ENCODE measurements at places on chromosomes 11 and 22.
A peak's percentile ranks its signal among the peaks of the same experiment; 100 is the strongest.

DNA sequence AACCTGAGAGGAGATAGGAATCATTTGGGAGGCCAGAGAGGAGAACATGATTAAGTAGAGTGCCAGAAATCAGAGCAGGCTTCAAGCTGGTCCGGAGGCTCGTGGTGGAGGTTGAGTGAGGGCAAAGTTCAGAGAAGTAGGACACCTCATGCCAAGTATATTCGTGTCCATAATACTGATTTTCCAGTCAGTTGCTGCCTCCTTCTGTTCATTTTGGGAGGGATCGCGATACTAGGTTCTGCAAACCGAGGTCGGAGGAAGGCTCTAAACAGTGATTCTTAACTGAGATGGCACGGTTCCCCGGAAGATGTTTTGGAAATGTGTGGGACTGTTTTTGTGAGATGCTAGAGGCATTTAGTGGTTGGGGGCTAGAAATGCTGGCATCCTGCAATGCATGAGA is 13.6 kb upstream of the CD3E start:
- no peak for DNase-seq

- no peak for DNase-seq
Measured at GRCh38 chr11:85718126-85718943, 32.3 kb upstream of the CCDC89 start.

DNA sequence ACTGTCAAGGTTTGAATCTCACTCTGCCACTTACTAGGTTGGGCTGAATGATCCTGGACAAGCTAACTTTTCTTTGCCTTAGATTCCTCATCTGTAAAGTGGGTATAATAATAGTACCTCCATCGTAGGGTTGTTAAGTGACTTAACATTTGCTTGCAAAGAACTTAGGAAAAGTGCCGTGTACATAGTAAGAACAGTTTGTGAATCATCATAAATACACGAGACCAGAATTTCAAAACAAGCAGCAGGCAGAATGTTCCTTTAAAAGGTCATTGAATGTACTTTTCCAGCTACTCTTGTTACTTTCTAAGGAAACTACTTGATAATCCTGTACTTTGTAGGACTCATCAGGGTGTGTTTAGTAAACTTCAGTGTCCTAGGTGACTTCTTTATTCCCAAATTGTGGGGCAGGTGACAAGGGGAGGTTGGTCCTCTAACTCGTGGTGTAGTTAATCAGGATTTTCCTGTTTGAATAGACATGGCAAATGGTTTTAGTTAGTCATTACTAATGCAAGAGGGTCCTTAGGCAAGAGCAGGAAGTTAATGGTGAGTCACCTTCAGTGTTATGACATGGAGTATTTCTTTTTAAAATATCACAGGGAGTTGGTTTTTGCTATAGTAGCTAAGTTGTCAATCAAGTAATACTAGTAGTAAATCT is 67.9 kb downstream of the YAP1 start:
- no peak for DNase-seq

GRCh38 chr11:110032957-110033570 is 60.1 kb upstream of the ZC3H12C start:
- no peak for DNase-seq

DNA sequence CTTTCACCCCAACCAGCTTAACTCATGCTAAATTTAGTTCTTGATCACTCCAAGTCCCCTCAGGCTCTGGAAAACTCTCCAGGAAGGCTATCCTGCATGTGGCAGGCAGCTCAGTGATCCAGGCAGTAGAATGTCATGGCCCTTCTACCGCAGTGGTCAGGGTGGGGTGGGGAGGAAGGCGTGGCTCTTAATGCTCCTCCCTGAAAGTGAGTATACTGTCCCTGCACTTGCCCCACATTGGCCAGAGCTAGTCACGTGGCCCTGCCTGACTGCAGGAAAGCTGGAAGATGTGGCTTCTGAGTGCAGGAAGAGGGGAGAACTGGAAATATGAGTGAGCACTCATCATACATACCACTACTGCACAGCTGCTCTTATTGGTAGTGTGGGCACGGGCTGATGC is 102.1 kb downstream of the GRAMD1B start:
- DNase-seq = no peak

GRCh38 chr11:64743591-64744543 is at the start of gene RASGRP2:
Gene RASGRP2 (minus strand): TSS chr11:64744142. CDS start chr11:64742866, 1,276 bp downstream.
- peak; percentile 57 for DNase-seq

DNA sequence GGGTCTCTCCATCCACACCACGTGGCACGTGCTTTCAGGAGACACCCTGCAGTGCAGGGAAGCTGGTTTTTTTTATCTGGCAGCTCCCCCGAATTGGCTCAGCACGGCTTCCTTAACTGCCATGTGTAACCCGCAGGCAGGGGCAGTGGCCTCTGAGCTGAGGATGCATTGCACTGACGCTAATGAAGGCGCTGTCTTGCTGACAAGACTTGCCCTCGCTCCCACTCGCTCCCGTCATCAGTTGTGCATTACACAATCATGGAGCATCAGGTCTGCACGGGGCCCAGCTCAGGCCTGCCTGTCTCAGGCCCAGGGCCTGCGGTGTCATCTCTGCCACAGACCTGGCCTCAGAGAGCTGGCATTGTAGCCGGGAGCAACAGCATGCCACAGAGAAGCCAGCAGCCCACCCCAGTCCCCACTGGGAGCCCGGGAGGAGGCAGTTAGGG is 95.9 kb downstream of the ARHGAP8 start:
- DNase-seq = no peak

DNA sequence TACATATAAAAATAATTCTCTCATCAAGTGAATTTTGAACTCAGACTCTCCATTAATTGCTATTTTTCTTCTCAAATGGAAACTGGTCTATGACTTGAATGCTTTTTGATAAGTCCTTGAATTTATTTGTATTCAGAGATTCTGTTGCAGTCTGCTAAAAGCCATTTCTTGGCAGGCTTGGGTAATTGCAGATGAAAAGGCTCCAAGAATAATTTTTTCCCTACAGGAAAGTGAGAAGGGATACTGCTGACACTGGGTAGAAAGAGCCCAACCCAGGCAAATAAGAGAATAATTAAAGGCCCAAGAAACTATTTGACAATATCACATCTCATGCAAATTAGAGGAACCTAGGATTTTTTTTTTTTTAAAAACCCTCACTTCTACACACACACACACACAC is 246.5 kb upstream of the DDI1 start:
- DNase-seq = no peak

GRCh38 chr22:29233277-29233877 is 27.7 kb downstream of the EMID1 start:
- DNase-seq = no peak

- no peak for DNase-seq
Measured at GRCh38 chr11:1899686-1900085, 8.0 kb upstream of the PRR33 start.

- DNase-seq = no peak
Measured at GRCh38 chr11:57800444-57801182, 39.0 kb downstream of the CTNND1 start.

Data from stimulated activated CD8-positive, alpha-beta memory T cell treated with anti-CD3 and anti-CD28 coated beads, Interleukin-4, amount 100 ng/mL, for 4 hours (primary cell).